Natural killer cell treated with Interleukin-12 subunit alpha and Interleukin-12 subunit beta and Interleukin-15 and Interleukin-18, amount 100 ng/mL, for 72 hours (primary cell): ENCODE measurements at places on chromosomes 4 and X. TPM values are rescaled to one million over a fixed set of nuclear protein-coding genes. Genes with fewer than 3 reads are reported as not detected.
A peak's percentile ranks its signal among the peaks of the same experiment; 100 is the strongest.

Gene LDB2
- 0.64 TPM for total RNA-seq

Gene MID2
- 2.0 TPM for total RNA-seq

Gene HSD17B13
- 0.12 TPM for total RNA-seq

Gene PCDH11X
- total RNA-seq: 0.07 TPM

DNA sequence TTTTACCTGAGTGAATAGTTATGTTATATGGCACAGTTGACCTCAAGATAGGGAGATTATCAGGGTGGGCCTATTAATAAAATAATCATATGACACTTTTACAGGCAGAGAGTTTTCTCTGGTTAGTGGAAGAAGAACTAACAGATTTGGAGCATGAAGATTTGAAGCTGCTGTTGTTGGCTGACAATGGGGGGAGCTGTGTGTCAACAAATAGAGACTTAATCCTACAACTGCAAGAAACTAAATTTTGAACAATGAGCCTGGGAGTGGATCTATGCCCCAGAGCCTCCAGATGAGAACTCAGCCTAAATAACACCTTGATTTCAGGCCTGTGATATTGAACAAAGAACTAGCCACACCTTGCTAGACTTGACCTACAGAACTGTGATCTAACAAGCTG, 7.2 kb upstream of the CCSER1 start:
- no peaks in the 10 kb centered on the region for H3K4me1 ChIP-seq
- H3K27ac ChIP-seq: no peak overlapping the region
- H3K36me3 ChIP-seq: no peaks in the 10 kb centered on the region
- no peak for DNase-seq
- H3K27me3 ChIP-seq: peaks cover 4% of the 10 kb centered on the region

GRCh38 chrX:23849241-23849640, 58.5 kb downstream of the APOO start:
- H3K27me3 ChIP-seq: no peaks in the 10 kb centered on the region
- no peaks in the 10 kb centered on the region for H3K4me1 ChIP-seq
- no peaks in the 10 kb centered on the region for H3K36me3 ChIP-seq
- H3K27ac ChIP-seq: no peak overlapping the region

GRCh38 chr4:80446248-80446647, 110.7 kb downstream of the CFAP299 start:
- H3K27ac ChIP-seq: no peak overlapping the region
- no peaks in the 10 kb centered on the region for H3K27me3 ChIP-seq
- H3K36me3 ChIP-seq: peaks cover 27% of the 10 kb centered on the region
- no peaks in the 10 kb centered on the region for H3K4me1 ChIP-seq
- no peak for DNase-seq

GRCh38 chrX:124804962-124805361, 458.6 kb downstream of the SH2D1A start:
- H3K36me3 ChIP-seq: peaks cover 51% of the 10 kb centered on the region
- H3K27ac ChIP-seq: no peak overlapping the region
- H3K4me1 ChIP-seq: no peaks in the 10 kb centered on the region
- H3K4me3 ChIP-seq: no peak overlapping the region
- H3K27me3 ChIP-seq: peaks cover 8% of the 10 kb centered on the region

- H3K36me3 ChIP-seq: no peaks in the 10 kb centered on the region
- no peak overlapping the region for H3K27ac ChIP-seq
- no peak overlapping the region for H3K4me3 ChIP-seq
- no peaks in the 10 kb centered on the region for H3K4me1 ChIP-seq
- no peak for DNase-seq
These were observed 55.9 kb downstream of the AGA start for GRCh38 chr4:177386278-177386815.

DNA sequence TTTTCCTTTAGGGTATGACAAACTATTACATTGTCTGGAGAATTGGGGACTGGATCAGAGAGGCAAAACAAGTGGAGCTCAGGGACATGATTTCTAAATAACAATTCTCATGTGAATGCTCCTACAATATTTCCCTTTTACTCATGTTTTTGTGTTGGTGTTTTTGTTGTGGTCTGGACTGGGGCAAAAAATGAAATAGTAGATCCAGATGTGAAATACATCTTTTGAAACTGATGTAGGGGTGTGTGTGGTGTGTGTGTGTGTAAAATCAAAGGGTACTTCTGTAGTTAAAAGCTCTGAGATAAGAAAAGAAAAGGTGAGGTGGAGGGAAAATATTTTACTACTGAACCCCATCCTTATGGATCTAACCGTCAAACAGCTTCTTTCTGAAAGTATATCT, 188.4 kb upstream of the RPL34 start:
- H3K27ac ChIP-seq: no peak overlapping the region
- peaks cover 12% of the 10 kb centered on the region for H3K4me1 ChIP-seq
- H3K36me3 ChIP-seq: no peaks in the 10 kb centered on the region
- DNase-seq: no peak
- H3K27me3 ChIP-seq: peaks cover 4% of the 10 kb centered on the region

DNA sequence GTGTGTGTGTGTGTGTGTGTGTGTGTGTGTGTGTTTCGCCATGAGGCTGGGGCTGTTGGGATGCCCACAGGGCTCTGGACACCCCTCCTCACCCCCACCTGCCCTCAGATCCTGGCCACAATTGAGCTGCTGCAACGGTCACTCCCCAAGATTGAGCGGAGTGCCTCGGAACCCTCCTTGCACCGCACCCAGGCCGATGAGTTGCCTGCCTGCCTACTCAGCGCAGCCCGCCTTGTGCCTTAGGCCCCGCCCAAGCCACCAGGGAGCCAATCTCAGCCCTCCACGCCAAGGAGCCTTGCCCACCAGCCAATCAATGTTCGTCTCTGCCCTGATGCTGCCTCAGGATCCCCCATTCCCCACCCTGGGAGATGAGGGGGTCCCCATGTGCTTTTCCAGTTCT, 10.2 kb downstream of the ARAF start:
- no peak overlapping the region for H3K27ac ChIP-seq
- peaks cover 10% of the 10 kb centered on the region for H3K36me3 ChIP-seq
- peaks cover 17% of the 10 kb centered on the region for H3K4me1 ChIP-seq
- H3K4me3 ChIP-seq: no peak overlapping the region

- H3K36me3 ChIP-seq: peaks cover 34% of the 10 kb centered on the region
- H3K4me3 ChIP-seq: peak overlapping the region; percentile 99
- H3K27ac ChIP-seq: peak overlapping the region; percentile 96
- peaks cover 45% of the 10 kb centered on the region for H3K4me1 ChIP-seq
- no peak for DNase-seq
- no peaks in the 10 kb centered on the region for H3K27me3 ChIP-seq
These were observed 914 bp downstream of the TRAPPC2 start for GRCh38 chrX:13733506-13733905.

- H3K27me3 ChIP-seq: no peaks in the 10 kb centered on the region
- H3K4me1 ChIP-seq: peaks cover 36% of the 10 kb centered on the region
- peak overlapping the region; percentile 93 for H3K4me3 ChIP-seq
These were observed 1.3 kb upstream of the JAKMIP1 start for GRCh38 chr4:6201580-6202091.

GRCh38 chr4:3022651-3023050, 51.7 kb downstream of the HTT-AS start:
- H3K4me1 ChIP-seq: no peaks in the 10 kb centered on the region
- no peak overlapping the region for H3K4me3 ChIP-seq
- H3K27ac ChIP-seq: no peak overlapping the region
- H3K27me3 ChIP-seq: peaks cover 10% of the 10 kb centered on the region

DNA sequence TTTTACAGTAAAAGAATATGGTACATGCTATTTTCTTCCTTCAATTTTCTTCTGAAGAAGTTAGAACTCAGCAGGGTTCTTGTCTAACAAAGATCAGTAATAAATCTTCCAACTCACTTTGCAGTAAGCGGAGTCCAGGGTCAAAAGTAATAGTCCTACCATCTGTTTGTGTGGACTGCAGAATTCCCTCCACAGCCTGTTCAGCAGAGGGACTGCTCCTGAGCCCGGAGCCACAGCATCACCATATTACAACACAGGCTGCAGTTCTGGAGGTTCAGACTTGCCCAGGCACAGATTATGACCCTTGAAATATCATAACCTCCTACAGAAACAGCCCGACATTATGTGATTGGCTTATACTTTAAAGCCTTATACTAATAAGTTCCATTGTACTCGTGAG, 10.3 kb downstream of the FHDC1 start:
- H3K4me1 ChIP-seq: no peaks in the 10 kb centered on the region
- no peak overlapping the region for H3K27ac ChIP-seq
- no peaks in the 10 kb centered on the region for H3K36me3 ChIP-seq

- H3K27me3 ChIP-seq: no peaks in the 10 kb centered on the region
- H3K4me3 ChIP-seq: no peak overlapping the region
- H3K27ac ChIP-seq: no peak overlapping the region
- peaks cover 20% of the 10 kb centered on the region for H3K36me3 ChIP-seq
These were observed 151.1 kb downstream of the PDE5A start for GRCh38 chr4:119477412-119478053.
